Daoy (cell line): ENCODE measurements at places on chromosomes 16 and 17. TPM values are rescaled to one million over a fixed set of nuclear protein-coding genes. Genes with fewer than 3 reads are reported as not detected.

Gene GJD3
- total RNA-seq = not detected in 2 replicates

Gene MT1G
- 8.2 and 16.3 TPM in 2 replicates for total RNA-seq

Gene TBC1D3
- 0.69 and 1.1 TPM in 2 replicates for total RNA-seq

Gene IL34
- 0.54 and 2.7 TPM in 2 replicates for total RNA-seq

Gene C17orf58
- total RNA-seq = 27.9 and 32.7 TPM in 2 replicates

Gene SLC5A11
- not detected in 2 replicates for total RNA-seq

Gene RTN4RL1
- total RNA-seq = 0.83 TPM in 1 of 2 replicates, not detected in the other

Gene UTS2R
- not detected in 2 replicates for total RNA-seq

Gene PYDC1
- total RNA-seq = not detected in 2 replicates

Gene FAM117A
- 2.7 and 5.0 TPM in 2 replicates for total RNA-seq

Gene CACNG5
- total RNA-seq = not detected in 2 replicates

Gene TNFRSF13B
- total RNA-seq = not detected in 2 replicates

Gene MFAP4
- 0.24 and 0.69 TPM in 2 replicates for total RNA-seq

Gene NPIPB2
- not detected in 2 replicates for total RNA-seq

Gene WFIKKN1
- 0.09 TPM in 1 of 2 replicates, not detected in the other for total RNA-seq

Gene ZNF174
- total RNA-seq = 3.8 and 7.4 TPM in 2 replicates

Gene SEPTIN1
- not detected in 2 replicates for total RNA-seq

Gene COL1A1
- total RNA-seq = 288 and 336 TPM in 2 replicates

Gene CTNS
- total RNA-seq = 17.3 and 19.1 TPM in 2 replicates

Gene FBXW10B
- 4.2 and 4.9 TPM in 2 replicates for total RNA-seq

Gene CTRB1
- not detected in 2 replicates for total RNA-seq

Gene HEATR9
- total RNA-seq = not detected in 2 replicates

Gene TBX2
- 1.4 and 1.6 TPM in 2 replicates for total RNA-seq

Gene KRT25
- not detected in 2 replicates for total RNA-seq

Gene KRTAP2-1
- total RNA-seq = not detected in 2 replicates

Gene ACSM2A
- total RNA-seq = not detected in 2 replicates

Gene TIMP2
- total RNA-seq = 47.2 and 53.1 TPM in 2 replicates

Gene DHRS7C
- total RNA-seq = not detected in 2 replicates

Gene SEPTIN12
- total RNA-seq = not detected in 2 replicates

Gene ABCA9
- 0.09 TPM in 1 of 2 replicates, not detected in the other for total RNA-seq

Gene CD300E
- not detected in 2 replicates for total RNA-seq

Gene CDH1
- total RNA-seq = under 0.01 TPM in 1 of 2 replicates, not detected in the other

Gene NOTUM
- 0.11 and 0.51 TPM in 2 replicates for total RNA-seq

Gene GUCY2D
- total RNA-seq = under 0.01 TPM in 1 of 2 replicates, not detected in the other

Gene PROCA1
- 0.21 and 0.23 TPM in 2 replicates for total RNA-seq

Gene RDM1
- total RNA-seq = 0.86 and 4.3 TPM in 2 replicates

Gene TBC1D3C
- 0.69 and 1.1 TPM in 2 replicates for total RNA-seq

Gene PHOSPHO1
- 3.2 TPM in 1 of 2 replicates, not detected in the other for total RNA-seq

Gene CLEC19A
- not detected in 2 replicates for total RNA-seq

Gene CD300LB
- not detected in 2 replicates for total RNA-seq

Gene NT5M
- total RNA-seq = 2.7 and 4.2 TPM in 2 replicates

Gene IRX6
- total RNA-seq = 0.15 and 0.23 TPM in 2 replicates

Gene CDK5R1
- 2.4 and 4.2 TPM in 2 replicates for total RNA-seq

Gene B4GALNT2
- total RNA-seq = 0.51 and 0.63 TPM in 2 replicates

Gene PRAC2
- not detected in 2 replicates for total RNA-seq

Gene SKAP1
- 0.17 TPM in 1 of 2 replicates, not detected in the other for total RNA-seq

Gene SDK2
- total RNA-seq = 0.33 and 0.74 TPM in 2 replicates

Gene C1QTNF1
- total RNA-seq = 33.0 and 42.5 TPM in 2 replicates

Gene RARA
- total RNA-seq = 15.6 and 19.9 TPM in 2 replicates

Gene KRTAP9-4
- total RNA-seq = not detected in 2 replicates

Gene CA7
- not detected in 2 replicates for total RNA-seq

Gene MMP25
- total RNA-seq = 0.17 and 0.54 TPM in 2 replicates

Gene NPIPB12
- 2.5 and 6.6 TPM in 2 replicates for total RNA-seq

Gene FOXC2
- total RNA-seq = 4.6 and 5.4 TPM in 2 replicates

Gene OR3A2
- not detected in 2 replicates for total RNA-seq

Gene IL4R
- total RNA-seq = 6.2 and 8.6 TPM in 2 replicates

Gene CDRT15
- not detected in 2 replicates for total RNA-seq

Gene XYLT1
- total RNA-seq = 3.8 and 6.9 TPM in 2 replicates

Gene ZG16
- not detected in 2 replicates for total RNA-seq
